ENCODE measurements at places on chromosomes 6 and 20. TPM values are rescaled to one million over a fixed set of nuclear protein-coding genes. Genes with fewer than 3 reads are reported as not detected.

The GGTLC1 gene
- total RNA-seq, result not detected

The PLG gene
- 0.31 TPM for total RNA-seq

GRCh38 chr6:46350714-46351113 is 140.5 kb downstream of the RCAN2 start:
- no peak for DNase-seq

DNA sequence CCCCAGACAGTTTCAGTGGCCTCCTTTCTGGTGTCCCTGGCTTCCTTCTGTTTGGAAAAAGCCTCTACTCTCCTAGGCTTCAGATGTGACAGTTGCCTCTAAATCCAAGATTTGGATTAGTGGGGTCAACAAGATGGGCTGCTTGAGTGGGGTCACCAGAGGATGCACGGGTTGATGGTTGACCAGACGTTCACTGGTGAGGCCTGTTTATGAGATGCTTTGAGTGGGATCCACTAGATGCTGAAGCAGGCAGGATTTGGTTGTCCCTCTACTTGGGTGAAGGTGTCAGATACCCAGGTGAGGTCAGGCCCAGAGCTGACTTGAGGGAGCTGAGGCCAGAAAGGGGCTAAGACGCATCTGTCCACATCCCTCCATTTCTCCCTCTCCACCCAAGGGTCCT is 8.1 kb upstream of the DLGAP4 start:
- DNase-seq, result no peak

GRCh38 chr6:103504501-103505154 is 1355.1 kb downstream of the HACE1 start:
- no peak for DNase-seq

DNA sequence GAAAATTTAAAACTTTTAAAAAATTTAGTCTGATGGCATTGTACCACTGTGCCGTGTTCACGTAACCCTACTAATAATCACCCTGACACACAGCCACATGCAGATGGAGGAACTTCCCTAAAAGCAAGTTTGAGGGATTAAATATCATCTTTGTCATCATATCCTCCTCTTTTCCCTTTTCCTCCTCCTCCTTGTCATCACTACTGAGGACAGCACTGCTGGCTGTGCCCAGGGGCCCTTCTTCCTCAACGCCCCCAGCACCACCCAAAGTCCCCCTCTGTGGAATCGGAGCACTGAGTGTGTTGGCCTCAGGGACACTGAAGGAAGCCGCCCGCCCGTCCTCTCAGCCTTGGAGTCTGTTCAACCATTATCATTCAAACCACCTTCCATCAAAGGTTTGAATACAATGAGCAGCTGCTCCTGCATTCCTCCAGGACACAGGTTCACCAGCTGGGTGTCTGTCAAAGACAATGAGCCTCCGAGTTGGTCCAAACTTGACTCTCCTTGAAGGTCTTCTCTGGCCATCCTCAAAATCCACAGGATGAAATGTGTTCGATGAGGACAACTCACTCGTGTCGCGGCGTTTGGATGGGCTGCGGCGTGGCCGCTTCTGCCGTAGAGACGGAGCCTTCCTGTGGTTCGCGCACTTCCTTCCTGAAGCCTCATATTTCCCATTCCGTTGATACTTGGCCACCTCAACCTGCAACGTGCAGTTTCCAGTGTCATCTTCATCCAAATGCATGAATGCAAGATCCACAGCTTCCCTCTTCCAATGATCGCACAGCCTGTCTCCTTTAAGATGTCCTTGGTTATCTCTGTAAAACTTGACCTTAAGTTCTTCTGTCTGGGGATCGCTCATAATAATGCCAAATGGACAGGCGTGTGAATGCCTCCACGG is 23.3 kb downstream of the NQO2 start:
- no peak for DNase-seq

- no peak for DNase-seq
These were observed 9.6 kb downstream of the ABHD12 start for GRCh38 chr20:25380945-25381614.

- DNase-seq, result no peak
These were observed 236.7 kb downstream of the TENT5A start for GRCh38 chr6:81515562-81516453.

DNA sequence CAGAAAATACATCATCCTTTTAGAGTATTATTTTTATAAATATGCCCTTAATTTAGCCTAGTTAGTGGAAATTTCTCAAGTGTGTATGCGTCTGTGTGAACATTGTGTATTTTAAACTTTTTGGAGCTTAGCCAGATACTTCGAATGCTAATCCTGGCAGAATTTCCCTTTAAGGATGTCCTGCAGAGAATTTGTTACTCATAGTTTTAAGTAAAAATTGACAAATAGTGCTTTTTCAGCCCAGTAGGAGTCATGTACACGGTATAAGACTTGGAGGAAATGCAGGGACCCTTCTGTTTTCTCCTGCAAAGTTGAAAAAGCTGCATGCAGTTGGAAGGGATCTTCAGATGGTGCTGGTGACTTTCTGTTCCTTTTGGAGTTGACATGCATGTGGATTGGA is at the start of gene FHL5:
Gene FHL5, plus strand, starts transcription at position 243 of the 400 bp plus-strand sequence. CDS start 40,486 bp downstream, outside the sequence.
- no peak for DNase-seq
